ENCODE measurements at places on chromosomes 4 and X. TPM values are rescaled to one million over a fixed set of nuclear protein-coding genes. Genes with fewer than 3 reads are reported as not detected.
A peak's percentile ranks its signal among the peaks of the same experiment; 100 is the strongest.

MUC7 gene
- total RNA-seq: not detected

DNA sequence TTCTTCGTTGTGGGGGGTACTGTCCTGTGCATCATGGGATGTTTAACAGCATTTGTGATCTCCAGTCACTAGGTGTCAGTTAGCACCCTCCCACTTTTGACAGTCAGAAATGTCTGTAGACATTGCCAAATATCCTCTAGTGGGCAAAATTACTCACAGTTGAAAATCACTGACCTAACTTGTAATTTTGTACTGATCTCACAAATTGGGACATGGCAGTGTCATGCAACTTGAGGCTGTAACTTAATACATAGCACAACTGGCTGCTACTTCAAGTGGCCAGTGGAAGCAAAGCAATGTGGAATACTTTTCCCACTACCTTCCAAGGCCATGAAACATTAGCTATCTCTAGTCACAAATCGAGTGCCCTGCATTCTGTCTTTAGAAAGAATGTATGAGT lies 23.2 kb upstream of the TSPAN7 start:
- no peak for DNase-seq
- H3K27me3 ChIP-seq: no peaks in the 10 kb centered on the region
- no peaks in the 10 kb centered on the region for H3K36me3 ChIP-seq
- H3K4me1 ChIP-seq: no peaks in the 10 kb centered on the region
- H3K27ac ChIP-seq: no peak overlapping the region

GRCh38 chr4:162510115-162510514 lies 346.3 kb upstream of the FSTL5 start:
- DNase-seq: no peak
- no peak overlapping the region for H3K4me3 ChIP-seq
- no peak overlapping the region for H3K27ac ChIP-seq
- no peaks in the 10 kb centered on the region for H3K36me3 ChIP-seq
- no peaks in the 10 kb centered on the region for H3K4me1 ChIP-seq

CITED1 gene
- total RNA-seq: not detected

NALF2 gene
- total RNA-seq: 0.88 TPM

- H3K4me3 ChIP-seq: no peak overlapping the region
- peaks cover 47% of the 10 kb centered on the region for H3K27me3 ChIP-seq
- no peaks in the 10 kb centered on the region for H3K36me3 ChIP-seq
- no peak overlapping the region for H3K27ac ChIP-seq
- DNase-seq: no peak
Observed at GRCh38 chr4:80213117-80213815, 16.0 kb downstream of the PRDM8 start.

DNA sequence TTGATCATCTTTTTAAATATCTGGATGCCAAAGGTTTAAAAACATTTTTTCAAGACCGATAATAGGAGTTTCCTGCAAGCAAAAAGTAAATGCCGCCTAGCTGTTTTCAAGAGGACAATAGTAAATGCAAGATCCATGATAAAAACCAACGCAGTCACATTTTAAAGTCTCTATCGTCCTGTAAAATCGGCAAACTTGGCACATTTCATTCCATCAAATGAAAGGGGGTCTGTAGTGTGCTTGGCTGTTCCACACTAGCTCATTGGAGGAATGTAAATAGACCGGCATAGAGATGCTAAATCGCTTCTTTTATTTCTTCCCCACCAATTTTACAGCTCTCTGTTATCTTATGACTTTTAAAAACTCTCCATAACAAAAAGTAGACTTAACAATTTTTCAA lies 202.2 kb downstream of the NLGN4X start:
- DNase-seq: no peak
- no peaks in the 10 kb centered on the region for H3K27me3 ChIP-seq
- H3K4me3 ChIP-seq: no peak overlapping the region
- H3K27ac ChIP-seq: no peak overlapping the region
- no peaks in the 10 kb centered on the region for H3K36me3 ChIP-seq

GYPA gene
- total RNA-seq: not detected

ALB gene
- not detected for total RNA-seq

GRCh38 chr4:11106759-11107158 lies 321.9 kb downstream of the HS3ST1 start:
- H3K4me3 ChIP-seq: no peak overlapping the region
- H3K27ac ChIP-seq: no peak overlapping the region
- H3K36me3 ChIP-seq: no peaks in the 10 kb centered on the region
- no peaks in the 10 kb centered on the region for H3K4me1 ChIP-seq

DNA sequence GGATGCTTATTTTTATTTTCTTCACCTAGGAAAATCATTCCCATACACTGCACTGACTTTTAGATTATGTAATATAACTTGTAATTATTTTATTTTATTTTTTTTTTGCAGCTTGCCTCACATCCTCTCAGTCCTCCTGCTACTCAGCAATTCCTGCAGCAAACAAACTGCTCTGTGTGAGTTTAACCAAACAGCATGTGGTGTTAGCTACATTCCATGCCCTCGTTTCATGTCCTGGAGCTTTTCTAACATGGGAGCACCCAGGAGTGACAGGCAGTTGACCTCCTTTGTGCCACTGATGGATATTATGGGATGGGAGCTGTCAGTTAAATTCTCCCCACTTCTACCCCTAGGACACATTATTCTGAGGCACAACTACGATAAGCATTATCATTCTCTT lies 24.8 kb downstream of the CXCL1 start:
- H3K36me3 ChIP-seq: no peaks in the 10 kb centered on the region
- H3K27me3 ChIP-seq: no peaks in the 10 kb centered on the region
- H3K27ac ChIP-seq: no peak overlapping the region
- no peaks in the 10 kb centered on the region for H3K4me1 ChIP-seq
- no peak overlapping the region for H3K4me3 ChIP-seq

GRCh38 chr4:7459471-7459870 lies 24.7 kb upstream of the PSAPL1 start:
- no peaks in the 10 kb centered on the region for H3K4me1 ChIP-seq
- no peak overlapping the region for H3K27ac ChIP-seq
- no peak for DNase-seq
- H3K4me3 ChIP-seq: no peak overlapping the region
- H3K27me3 ChIP-seq: no peaks in the 10 kb centered on the region

- H3K4me1 ChIP-seq: peaks cover 5% of the 10 kb centered on the region
- H3K4me3 ChIP-seq: no peak overlapping the region
- no peak overlapping the region for H3K27ac ChIP-seq
- no peak for DNase-seq
- peaks cover 14% of the 10 kb centered on the region for H3K27me3 ChIP-seq
Observed at GRCh38 chr4:76011018-76011670, 3.8 kb upstream of the CXCL9 start.

DNA sequence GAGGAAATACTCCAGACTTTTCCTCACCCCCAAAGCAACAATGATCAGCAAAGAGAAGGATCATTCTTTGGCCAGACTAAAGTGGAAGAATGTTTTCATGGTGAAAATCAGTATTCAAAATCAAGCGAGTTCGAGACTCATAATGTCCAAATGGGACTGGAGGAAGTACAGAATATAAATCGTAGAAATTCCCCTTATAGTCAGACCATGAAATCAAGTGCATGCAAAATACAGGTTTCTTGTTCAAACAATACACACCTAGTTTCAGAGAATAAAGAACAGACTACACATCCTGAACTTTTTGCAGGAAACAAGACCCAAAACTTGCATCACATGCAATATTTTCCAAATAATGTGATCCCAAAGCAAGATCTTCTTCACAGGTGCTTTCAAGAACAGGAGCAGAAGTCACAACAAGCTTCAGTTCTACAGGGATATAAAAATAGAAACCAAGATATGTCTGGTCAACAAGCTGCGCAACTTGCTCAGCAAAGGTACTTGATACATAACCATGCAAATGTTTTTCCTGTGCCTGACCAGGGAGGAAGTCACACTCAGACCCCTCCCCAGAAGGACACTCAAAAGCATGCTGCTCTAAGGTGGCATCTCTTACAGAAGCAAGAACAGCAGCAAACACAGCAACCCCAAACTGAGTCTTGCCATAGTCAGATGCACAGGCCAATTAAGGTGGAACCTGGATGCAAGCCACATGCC lies 89.7 kb downstream of the TET2 start:
- peak overlapping the region; percentile 3 for H3K27ac ChIP-seq
- H3K36me3 ChIP-seq: peaks cover 59% of the 10 kb centered on the region
- peaks cover 6% of the 10 kb centered on the region for H3K4me1 ChIP-seq
- DNase-seq: no peak
- no peak overlapping the region for H3K4me3 ChIP-seq

DNA sequence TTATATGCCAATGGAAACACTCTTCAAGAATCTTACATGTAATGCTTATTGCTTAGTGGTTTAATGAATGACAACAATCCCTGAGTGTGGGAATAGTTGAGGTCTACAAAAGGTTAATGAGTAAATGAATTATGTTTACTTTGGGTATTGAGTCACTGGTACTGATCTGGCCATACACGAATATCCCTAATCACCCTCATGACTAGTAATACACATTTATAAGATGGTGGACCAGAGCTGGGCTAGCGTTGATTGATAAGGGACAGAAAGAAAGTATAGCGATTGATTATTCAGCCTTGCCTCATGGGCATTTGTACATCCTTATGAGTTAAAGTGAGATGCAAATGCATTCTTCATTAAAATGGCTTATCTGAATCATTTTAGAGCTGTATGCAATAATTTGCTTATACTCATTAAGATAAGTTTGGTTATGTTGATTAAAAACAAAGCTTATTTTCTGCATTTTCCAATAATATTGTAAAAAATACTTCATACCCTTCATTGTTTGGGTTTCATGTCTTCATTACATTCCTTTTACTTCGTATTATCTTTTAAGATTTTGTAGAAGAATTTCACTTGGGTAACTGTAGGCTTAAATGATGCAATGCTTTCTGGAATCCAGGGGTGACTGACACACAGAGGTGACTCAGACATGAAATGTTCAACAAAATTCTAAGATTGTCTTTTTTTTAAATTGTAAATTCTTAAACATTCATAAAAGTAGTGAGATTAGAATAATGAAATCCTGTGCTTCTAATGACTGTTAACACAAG lies 47.4 kb downstream of the FGF2 start:
- H3K4me3 ChIP-seq: no peak overlapping the region
- no peaks in the 10 kb centered on the region for H3K4me1 ChIP-seq
- peaks cover 31% of the 10 kb centered on the region for H3K27me3 ChIP-seq
- no peak for DNase-seq

RAB28 gene
- 19.5 TPM for total RNA-seq

- H3K27ac ChIP-seq: peak overlapping the region; percentile 17
- H3K4me3 ChIP-seq: no peak overlapping the region
- H3K4me1 ChIP-seq: peaks cover 66% of the 10 kb centered on the region
- no peak for DNase-seq
Observed at GRCh38 chr4:102608190-102608589, 107.0 kb downstream of the NFKB1 start.

DNA sequence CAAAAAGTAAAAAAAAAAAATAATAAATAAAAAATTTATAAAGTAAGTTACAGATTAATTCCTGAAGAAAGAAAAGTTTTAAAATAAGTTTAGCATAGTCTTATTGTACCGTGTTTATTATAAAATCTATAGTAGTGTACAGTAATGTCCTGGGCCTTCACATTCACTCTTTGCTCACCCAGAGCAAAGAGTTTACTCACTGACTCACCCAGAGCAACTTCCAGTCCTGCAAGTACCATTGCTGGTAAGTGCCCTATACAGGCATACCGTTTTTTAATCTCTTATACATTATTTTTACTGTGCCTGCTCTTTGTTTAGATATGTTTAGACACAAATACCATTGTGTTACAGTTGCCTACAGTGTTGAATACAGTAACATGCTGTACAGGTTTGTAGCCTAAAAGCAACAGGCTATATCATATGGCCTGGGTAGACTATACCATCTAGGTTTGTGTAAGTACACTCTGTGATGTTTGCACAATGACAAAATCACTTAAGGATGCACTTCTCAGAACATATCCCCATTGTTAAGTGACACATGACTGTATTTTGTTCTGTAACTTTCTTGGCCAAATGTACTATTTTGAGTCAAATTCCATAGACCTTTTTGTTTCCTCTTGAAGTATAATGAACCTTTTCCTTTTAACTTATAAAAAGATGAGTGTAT lies 199.0 kb upstream of the NUDT6 start:
- peaks cover 13% of the 10 kb centered on the region for H3K36me3 ChIP-seq
- no peak for DNase-seq
- no peak overlapping the region for H3K4me3 ChIP-seq
- H3K4me1 ChIP-seq: no peaks in the 10 kb centered on the region
- no peak overlapping the region for H3K27ac ChIP-seq

ZNF157 gene
- total RNA-seq: 0.40 TPM

MTMR8 gene
- total RNA-seq: 4.2 TPM

DNA sequence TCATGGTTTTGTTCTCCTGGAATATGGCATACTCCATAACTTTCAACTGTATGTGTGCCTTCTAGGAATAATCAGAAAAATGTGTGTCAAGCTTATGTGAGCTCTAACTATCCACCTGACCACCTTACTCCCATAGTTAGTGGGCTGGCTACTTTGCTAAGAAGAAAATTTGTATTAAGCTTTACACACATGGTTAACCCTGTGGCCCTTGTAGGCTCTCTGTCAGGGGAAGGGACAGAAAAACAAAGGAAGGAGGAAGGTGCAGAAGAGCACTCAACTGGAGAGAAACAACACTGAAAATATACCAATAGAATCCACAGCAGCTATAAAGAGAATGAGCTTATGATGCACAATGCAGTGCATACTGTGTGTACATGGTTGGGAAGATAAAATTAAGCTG lies 84.6 kb downstream of the PPP3CA start:
- no peak for DNase-seq
- no peak overlapping the region for H3K27ac ChIP-seq
- peaks cover 19% of the 10 kb centered on the region for H3K27me3 ChIP-seq
- peaks cover 8% of the 10 kb centered on the region for H3K4me1 ChIP-seq

DNA sequence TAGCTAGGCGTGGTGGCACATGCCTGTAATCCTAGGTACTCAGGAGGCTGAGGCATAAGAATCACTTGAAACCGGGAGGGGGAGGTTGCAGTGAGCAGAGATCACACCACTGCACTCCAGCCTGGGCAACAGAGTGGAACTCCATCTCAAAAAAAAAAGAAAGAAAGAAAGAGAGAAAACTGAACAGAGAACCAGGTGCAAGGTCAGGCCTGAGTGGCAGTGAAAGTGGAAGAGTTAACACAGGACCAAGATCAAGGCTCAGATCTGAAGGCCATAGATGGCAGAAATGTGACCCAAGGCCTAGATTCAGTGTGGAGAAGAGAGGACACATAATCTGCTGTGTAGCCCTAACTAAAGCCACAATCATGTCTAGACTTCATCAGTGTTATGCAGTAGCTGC lies 4.9 kb upstream of the ZNF630 start:
- no peak for DNase-seq
- no peaks in the 10 kb centered on the region for H3K27me3 ChIP-seq
- H3K27ac ChIP-seq: no peak overlapping the region

MPP1 gene
- 22.4 TPM for total RNA-seq

- H3K27ac ChIP-seq: no peak overlapping the region
- H3K27me3 ChIP-seq: peaks cover 23% of the 10 kb centered on the region
- no peak for DNase-seq
- no peaks in the 10 kb centered on the region for H3K36me3 ChIP-seq
Observed at GRCh38 chr4:147717878-147718277, 14.0 kb upstream of the ARHGAP10 start.

- peak overlapping the region; percentile 19 for H3K4me3 ChIP-seq
- H3K36me3 ChIP-seq: no peaks in the 10 kb centered on the region
- H3K4me1 ChIP-seq: peaks cover 18% of the 10 kb centered on the region
- H3K27me3 ChIP-seq: no peaks in the 10 kb centered on the region
Observed at GRCh38 chrX:37776987-37777325, 2.9 kb upstream of the CYBB start.

SYNPO2 gene
- total RNA-seq: 0.14 TPM

GRCh38 chr4:38665551-38666411 lies 1.8 kb downstream of the KLF3 start:
- no peak for DNase-seq
- H3K27ac ChIP-seq: no peak overlapping the region
- H3K36me3 ChIP-seq: peaks cover 4% of the 10 kb centered on the region

GRCh38 chr4:158006990-158007389 lies 165.8 kb downstream of the GASK1B start:
- no peak overlapping the region for H3K4me3 ChIP-seq
- peaks cover 1% of the 10 kb centered on the region for H3K27me3 ChIP-seq
- no peak overlapping the region for H3K27ac ChIP-seq
- H3K4me1 ChIP-seq: no peaks in the 10 kb centered on the region

Data from activated CD4-positive, alpha-beta T cell treated with anti-CD3 and anti-CD28 coated beads, Interleukin-2, amount 10 ng/mL, durations not matched to agents 24 days and 14 days (primary cell).